ENCODE measurements at places on chromosomes 1 and 21.

DNA sequence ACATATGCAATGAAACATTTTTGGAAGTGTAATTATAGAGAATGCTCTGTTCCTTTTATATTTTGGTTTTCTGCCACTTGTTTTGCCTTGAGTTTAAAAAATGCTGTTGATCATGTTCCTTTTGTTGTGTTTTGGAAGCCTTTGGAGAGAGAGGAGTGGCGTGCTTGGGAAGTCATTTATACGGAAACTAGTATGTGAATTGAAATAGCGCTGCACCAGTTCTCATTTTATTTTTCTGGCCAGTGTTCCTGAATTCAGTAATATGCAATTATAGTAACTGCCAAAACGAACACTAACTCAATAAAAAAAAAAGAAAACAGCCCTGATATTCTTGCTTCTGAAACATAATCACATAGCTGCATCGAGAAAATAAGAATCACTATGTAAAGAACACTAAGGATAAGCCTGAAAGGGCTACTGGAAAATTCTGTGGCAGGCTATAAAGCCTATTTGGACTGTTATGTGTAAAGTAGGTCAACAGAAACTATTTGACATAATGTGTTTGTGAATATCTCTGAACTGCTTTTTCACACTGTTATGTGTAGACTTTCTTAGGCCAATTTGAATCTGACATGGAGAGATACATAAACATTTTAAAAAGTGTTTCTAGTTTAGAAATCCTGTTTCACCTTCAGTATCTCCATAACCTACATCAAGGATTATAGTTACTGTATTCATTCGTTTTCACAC, 742.0 kb downstream of the KCNT2 start:
- DNase-seq, result no peak

DNA sequence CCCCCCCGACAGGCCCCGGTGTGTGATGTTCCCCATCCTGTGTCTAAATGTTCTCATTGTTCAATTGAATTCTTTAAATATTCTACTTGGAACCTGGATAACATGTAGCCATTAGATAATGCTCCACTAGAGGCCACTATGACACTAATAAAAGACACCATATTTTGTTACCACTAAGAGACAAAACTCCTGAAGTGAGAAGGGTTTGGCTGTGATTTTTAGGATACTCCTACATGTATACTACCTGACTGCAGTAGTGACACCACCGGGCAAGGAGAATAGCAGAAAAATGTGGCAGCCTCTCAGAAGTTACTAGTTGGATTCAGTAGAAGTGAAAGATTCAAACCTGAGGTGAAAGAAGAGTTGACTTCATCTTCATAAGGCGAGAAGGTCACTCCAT, 36.0 kb downstream of the F5 start:
- DNase-seq, result no peak

GRCh38 chr1:68963353-68963752, 466.5 kb upstream of the DEPDC1 start:
- DNase-seq, result no peak

DNA sequence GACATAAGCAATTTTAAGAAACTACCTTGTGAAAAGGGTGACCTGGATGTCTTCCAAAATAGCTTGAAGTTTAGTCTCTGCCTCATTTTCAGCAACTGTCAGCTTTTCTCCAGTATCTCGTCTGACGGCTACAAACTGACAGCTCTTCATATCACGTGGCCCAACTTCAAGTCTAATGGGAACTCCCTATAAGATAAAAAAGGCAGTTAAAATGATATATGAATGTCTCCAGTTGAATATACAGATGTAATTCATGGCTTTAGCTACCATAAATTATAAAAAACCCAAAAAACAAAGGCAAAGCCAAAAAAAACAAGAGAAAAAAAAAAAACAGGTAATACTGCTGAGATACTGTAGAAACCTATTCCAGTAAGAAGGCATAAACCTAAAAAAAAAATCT, 44.9 kb upstream of the SLC30A10 start:
- DNase-seq, result no peak

- DNase-seq, result no peak
Measured at GRCh38 chr1:224054012-224054411, 59.9 kb upstream of the FBXO28 start.

DNA sequence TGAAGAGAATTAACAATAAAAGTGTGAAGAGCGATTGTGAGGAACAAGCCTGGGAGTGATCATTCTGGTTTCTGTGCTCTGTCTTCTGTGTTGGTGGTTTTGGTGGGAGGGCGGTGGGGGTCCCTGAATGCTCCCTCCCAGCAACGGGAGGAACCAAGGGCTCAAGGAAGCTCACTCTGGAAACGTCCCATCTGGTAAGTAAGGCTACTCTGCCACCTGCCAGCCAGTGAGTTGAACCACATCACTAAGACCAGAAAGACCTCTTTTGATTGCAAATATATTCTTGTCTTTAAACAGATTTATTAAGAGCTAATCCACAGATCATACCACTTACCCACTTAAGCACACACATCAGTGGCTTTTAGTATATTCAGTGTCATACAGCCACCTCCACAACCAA, 125.0 kb downstream of the PRDM2 start:
- DNase-seq, result no peak

DNA sequence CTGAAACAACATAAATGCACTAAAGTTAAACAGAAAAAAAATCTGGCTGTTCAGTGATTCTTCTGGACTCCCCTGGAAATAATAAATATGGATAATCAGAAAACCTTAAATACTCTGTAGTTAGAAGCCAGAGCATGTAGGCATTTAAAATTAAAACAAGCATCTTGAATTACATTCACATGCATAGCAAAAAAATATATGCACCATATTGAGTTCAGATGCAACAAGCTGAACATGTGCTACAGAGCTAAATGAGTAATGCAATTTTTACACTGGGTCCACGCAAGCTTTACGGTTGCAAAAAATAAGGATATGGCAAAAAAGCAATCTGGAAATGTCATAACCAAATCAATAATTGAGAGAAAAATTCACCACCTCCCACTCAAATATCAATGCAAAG, 11.5 kb upstream of the KCNT2 start:
- DNase-seq, result no peak

- no peak for DNase-seq
Measured at GRCh38 chr1:38546636-38547035, 312.9 kb downstream of the RRAGC start.

GRCh38 chr21:37862536-37862935, 53.7 kb downstream of the KCNJ6 start:
- peak; percentile 64 for DNase-seq

DNA sequence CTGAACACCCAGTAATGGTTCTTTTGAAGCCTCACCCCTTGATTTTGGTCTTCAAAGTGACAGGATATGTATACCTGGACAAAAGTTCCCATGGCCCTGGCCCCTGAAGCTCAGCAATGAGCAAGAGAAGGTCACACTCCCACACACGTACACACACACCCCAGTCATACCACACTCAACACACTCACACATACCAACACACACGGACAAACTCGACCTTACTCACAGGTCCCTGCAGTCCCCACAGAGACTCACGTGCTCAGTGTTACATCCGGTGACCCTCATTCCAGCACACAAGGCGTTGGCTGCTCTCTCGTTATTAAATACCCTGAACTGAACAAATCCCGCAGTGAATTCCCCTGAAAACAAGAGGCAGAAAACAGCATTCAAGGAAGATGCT, 5.9 kb downstream of the ITLN1 start:
- no peak for DNase-seq

DNA sequence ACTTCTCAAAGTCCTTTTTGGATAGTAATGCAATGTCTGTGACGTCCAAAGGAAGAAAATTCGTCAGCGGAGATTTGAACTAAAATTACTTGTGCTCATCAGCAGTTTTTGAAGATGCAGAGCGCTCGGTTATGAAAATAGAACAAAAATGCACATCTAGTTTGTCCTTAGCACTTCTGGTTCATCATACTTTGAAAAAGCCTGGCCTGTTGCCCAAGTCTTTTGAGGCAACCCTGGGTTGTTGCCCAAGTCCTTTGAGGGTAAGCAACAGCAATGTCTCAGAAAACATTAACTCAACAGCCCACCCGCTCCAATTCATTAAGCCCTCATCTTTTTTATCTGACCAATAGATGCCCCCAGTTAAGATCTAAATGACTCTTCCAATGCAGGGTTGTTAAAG, 91.9 kb downstream of the HUNK start:
- DNase-seq, result no peak

GRCh38 chr1:206080026-206080820, 27.2 kb downstream of the RHEX start:
- DNase-seq, result peak; percentile 98

DNA sequence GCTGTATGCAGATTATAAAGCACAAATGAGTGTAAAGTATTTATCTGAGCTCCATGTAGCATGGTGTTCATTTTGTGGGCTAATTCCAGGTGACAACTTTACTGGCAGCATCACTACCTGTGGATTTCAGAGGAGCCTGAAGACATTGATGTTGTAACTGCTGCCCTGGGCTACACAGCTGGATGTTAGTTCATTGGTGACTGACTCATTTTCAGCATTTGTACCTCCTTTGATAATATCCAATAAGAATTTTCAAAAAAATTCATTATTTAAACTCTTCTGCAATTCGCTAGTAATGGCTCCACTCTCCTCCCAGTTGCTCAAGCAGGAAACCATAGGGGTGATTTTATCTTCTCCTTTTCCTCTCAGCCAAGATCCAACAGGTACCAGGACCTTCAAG, 37.3 kb upstream of the HSD3B1 start:
- no peak for DNase-seq

DNA sequence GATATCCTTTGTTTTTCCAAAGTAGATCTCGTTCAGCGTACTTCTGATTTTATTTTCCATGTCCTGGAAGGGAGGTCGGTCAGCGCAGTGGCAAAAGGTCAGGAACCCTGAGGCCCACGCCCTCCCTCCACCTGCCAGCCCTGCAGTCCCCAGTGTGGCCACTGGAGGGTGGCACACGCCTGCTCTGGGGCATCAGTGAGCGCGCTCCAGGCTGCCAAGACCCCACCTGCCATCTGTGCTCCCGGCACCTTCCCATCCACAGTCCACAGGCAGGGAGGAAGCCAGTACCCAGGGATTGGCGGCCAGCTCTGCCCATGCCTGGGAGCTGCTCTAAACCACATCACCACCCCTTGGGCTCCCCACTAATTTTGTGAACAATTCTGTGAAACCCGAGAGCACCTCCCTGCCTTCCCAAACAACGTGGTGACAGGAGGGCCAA, 32.3 kb downstream of the SLC66A1 start:
- no peak for DNase-seq
